NCI-H2107 (cell line): ENCODE measurements at places on chromosomes 4 and X.

GRCh38 chrX:25531096-25531495 lies 515.3 kb upstream of the ARX start:
- DNase-seq, result no peak

- DNase-seq, result no peak
Measured at GRCh38 chr4:139873111-139873860, 207.7 kb downstream of the MGST2 start.

GRCh38 chr4:109939190-109939589 lies 26.5 kb downstream of the EGF start:
- no peak for DNase-seq

DNA sequence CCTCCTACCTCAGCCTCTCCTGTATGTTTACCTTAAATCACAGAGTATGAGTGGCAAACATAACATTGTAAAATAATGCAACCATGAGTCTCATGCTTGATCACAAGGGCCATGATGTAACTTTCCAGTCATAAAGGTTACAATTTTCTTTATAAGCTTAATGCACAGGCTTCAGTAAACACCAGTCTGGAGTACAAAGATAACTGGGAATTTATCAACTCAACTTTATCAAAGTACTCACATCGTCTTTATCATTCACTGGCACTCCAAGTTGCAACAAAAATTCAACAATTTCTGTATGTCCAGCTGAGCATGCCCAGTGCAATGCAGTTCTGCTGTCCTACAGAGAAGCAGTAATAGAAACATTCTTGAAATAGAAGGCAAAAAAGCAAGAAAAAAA lies 2.8 kb downstream of the PSMD10 start:
- DNase-seq, result no peak

DNA sequence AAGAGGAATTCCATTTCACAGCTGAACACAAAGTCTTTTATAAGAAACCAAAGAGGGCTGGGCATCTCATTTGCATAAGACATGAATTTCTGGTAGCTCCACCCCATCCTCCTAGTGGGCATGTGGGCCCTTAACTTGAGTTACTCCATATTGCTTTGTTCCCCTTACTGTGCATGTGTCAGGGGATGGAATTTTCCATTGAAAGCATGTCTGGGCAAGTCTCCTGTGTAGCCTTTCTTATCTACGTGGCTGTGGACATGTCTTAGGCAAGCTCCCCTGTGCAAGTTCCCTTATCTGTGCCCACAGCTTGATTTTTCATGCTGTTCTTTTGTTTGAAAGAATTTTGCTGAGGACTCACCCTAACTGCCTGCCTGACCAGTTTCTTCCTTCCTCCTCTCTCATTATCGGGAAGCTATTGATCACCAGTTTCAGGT lies 123.5 kb upstream of the JADE1 start:
- DNase-seq, result no peak

- no peak for DNase-seq
Measured at GRCh38 chr4:15434091-15434490, 6.3 kb downstream of the C1QTNF7 start.

DNA sequence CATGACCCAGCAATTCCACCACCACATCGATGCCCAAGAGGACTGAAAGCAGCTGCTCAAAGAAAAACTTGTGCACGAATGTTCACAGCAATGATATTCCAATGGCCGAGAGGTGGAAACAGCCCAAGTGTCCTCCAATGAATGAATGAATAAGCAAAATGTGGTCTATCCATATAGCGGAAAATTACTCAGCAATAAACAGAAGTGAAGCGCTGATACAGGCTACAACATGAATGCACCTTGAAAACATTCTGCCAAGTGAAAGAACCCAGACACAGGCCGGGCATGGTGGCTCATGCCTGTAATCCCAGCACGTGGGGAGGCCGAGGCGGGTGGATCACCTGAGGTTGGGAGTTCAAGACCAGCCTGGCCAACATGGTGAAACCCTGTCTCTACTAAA lies 5.2 kb upstream of the SLC2A9 start:
- no peak for DNase-seq

DNA sequence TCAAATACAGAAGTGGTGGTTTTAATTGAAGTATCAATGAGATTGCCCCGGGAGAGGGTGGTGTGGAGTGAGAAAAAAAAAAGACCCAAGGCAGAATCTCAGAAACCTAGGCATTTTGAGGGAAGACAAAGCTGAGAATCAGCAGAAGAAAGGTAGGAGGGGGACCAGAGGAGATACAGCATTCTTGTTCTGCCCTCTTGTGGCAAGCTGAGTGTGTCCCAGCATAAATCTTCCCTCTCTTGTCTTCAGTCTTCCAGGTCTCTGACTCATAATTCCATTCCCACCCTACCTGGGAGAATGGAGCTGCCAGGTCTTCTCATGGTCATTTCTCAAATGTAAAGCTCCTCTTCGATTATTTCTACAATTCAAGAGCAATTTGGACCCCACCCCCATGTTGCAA lies 32.7 kb upstream of the MAGED1 start:
- no peak for DNase-seq
